GDM1 (cell line): ENCODE measurements at places on chromosomes 16 and 17.

GRCh38 chr16:11624636-11625607, 38.2 kb upstream of the LITAF start:
- DNase-seq: no peak

DNA sequence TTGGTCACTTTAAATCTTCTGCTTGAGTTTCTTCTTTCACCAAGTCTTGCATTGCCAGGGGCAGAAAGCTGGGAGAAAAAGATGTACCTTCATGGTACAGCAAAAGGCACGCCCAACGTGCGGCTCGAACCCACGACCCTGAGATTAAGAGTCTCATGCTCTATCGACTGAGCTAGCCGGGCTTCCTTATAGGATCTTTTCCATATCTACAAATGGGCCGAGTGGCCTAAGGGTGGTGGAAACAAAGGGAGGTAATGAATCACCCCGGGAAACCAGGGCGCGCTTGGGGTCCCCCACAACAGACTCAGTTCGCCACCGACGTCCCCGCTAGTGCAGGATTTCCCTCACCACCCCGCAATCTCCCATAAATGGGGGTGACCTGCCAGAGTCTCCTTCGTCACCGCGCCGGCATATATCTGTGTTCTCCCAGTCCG, 7.5 kb upstream of the OR1F1 start:
- DNase-seq: no peak

DNA sequence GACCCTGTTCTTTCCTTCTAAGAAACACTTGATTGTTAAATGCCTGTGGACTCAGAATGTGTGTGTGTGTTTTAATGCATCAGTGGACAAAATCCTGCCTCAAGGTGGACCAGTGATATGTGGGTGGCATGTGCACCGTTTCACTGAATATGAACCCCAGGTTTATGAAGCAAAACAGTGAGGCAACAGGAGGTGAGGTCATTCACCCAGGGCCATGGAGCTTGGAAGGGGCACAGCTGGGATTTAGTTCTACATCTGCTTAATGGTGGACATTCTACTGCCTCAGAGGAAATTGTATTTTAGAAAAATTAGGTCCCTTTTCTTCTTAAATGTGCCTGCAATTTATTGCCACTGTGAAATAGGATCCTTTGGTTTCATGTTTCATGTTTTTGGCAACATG, 549.5 kb upstream of the EEF2KMT start:
- DNase-seq: no peak

DNA sequence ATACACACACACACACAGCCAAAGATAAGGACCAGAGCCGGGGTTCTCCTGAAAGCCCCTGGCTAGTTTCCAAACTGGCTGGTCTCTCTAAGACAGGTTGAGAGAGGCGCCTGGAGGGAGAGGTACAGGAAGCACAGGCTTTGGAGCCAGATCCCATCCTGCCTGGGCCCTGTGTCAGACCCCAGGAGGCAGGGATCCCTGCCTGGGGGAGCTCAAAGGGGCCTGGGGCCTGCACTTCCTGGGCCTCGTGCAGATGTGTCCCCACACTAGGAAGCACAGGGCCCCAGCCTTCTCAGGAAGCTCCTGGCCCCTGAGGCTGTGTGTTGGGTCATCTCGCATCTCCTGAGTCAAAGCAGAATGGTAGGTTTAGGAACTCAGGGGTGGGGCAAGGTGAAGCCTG, 16.0 kb downstream of the SLC5A10 start:
- no peak for DNase-seq

- no peak for DNase-seq
Measured at GRCh38 chr16:82761858-82762257, 135.1 kb downstream of the CDH13 start.

- DNase-seq: no peak
Measured at GRCh38 chr16:54493594-54493993, 207.0 kb upstream of the IRX3 start.

DNA sequence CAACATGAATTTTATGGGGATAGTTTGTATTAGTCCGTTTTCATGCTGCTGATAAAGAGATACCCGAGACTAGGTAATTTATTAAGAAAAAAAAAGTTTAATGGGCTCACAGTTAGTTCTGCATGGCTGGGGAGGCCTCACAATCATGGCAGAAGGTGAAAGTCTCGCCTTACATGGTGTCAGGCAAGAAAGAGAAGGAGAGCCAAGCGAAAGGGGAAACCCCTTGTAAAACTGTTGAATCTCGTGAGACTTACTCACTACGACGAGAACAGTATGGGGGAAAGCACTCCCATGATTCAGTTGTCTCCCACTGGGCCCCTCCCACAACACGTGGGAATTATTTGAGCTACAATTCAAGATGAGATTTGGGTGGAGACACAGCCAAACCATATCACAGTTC, 181.5 kb downstream of the PRKCA start:
- no peak for DNase-seq

GRCh38 chr16:535446-536405, 8.2 kb downstream of the CAPN15 start:
- DNase-seq: no peak

- peak; percentile 23 for DNase-seq
Measured at GRCh38 chr17:80035937-80036714, at the start of gene CCDC40. TSS of gene CCDC40 (plus strand) at chr17:80036642. CDS start at chr17:80036663, 21 bp downstream.
